ENCODE measurements at places on chromosomes 16 and 17.
A peak's percentile ranks its signal among the peaks of the same experiment; 100 is the strongest.

- no peak for DNase-seq
Measured at GRCh38 chr16:69839798-69840409, 77.8 kb downstream of the WWP2 start.

DNA sequence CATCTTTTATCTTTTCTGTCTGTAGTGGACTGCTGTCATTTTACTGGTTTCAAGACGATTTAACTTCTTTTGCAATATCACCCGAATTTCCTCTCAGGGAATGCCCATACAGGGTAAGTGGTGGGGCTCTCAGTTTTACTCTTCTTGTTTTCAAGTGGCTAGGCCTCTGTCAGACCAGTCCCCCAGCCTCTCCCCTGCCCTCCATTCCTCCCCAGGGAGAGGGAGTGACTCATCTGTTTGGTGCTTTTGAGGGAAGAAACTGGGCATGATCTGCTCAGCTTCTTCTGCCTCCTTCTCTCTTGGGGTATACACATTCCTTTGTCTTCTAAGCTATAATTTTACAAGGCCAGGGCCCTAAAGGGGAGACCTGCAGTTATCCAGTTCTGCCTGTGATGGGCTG, 332.0 kb downstream of the CBLN1 start:
- no peak for DNase-seq

DNA sequence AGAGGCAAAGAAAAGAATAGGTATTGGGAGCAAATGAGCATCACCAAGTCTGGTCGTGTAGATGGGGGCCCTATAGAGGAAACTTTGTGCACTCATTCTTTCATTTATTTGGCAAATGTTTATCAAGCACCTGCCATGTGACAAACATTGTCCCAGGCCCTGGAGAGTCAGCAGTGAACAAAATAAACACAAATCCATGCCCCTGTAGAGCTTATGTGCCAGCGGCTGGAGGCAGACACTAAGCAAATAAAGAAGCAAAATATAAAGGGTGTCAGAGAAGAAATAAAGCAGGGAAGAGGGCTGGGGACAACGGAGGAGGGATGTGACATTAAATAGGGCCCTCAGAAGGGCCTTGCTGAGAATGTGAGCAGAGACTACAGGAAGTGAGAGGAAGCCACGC, 45.5 kb downstream of the KATNIP start:
- no peak for DNase-seq

- no peak for DNase-seq
Measured at GRCh38 chr16:86078121-86078600, 179.2 kb downstream of the IRF8 start.

DNA sequence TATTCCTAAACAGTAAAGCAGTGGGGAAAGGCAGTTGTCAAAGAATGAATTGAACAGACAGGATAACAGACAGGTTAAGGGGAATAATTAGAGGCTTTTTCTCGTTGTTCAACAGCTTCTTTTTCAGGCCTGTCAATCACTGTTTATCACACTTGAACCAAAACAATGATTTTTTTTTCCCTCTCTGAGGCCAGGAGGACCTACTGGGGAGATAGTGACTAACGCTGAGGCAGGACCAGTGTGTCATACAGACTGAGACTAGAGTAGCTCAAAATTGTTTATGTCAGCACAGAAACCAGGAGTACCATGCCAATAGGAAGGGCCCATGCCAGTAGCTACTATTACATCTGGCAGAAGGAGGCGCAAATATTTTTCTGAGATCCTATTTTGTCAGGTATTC, 41.3 kb upstream of the NLK start:
- DNase-seq = no peak

DNA sequence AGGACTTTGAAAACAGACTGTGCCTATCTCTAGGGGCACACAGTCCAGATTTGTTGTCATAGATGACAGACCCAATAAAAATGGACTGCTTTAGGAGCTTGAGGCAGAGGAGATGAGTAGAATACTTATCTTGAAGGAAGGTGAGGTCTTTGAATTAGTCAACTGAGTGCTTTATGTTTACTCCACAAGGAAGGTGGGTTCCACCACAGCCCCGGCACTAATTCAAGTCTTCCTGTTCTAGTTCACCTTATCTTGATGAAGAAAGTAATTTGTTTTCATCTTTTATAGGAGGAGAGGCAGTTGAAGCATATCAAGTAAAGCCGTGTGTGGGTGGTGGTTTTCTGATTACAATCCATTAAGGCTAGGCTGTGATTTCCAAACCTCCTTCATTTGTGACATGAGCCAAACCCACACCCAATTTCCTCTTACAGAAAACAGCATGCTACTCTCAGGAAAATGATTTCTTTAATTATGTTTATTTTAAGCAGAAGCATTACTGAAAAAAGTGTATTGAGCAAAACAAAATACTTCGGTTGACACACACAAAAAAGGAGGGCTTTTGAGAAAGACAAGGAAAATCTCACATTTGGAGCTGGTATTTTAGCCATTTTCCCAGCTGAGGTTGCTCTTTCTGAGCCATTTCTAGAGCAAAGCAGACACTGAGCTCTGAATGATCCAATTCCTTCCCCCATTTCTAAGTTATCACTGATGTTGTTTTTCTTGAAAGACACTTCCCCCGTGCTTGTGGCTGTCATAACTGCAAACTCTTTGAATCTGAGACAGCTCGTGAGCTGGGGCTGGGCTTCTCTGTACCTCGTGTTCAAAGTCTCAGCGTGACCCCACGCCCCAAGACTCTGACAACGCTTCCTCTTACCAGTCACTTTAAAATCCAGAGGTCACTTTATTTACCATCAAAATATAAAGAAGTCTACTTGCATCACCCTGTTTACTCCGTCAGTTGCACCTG, 35.4 kb downstream of the CDRT15 start:
- DNase-seq = no peak

DNA sequence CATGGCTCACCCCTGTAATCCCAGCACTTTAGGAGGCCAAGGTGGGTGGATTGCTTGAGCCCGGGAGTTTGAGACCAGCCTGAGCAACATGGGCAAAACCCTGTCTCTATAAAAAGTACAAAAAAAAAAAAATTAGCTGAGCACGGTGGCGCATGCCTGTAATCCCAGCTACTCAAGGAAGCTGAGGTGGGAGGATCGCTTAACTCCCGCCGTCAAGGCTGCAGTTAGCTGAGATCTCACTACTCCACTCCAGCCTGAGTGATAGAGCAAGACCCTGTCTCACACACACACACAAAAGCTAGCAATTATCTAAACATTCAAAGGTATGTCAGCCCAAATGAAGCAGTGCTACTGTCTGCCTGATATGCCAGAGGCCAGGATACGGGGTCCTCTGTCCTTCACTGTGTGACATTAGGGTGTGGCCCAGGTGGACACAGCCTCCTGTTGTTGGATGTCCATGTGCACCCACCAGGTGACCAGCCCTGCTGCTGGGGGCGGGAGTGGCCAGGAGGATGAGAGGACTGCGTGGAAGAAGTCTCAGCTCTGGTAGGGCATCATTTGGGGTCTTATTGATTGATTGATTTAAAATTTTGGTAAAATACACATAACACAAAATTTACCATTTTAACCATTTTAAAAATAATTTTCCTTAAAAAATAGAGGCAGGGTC, 3.9 kb downstream of the NLRC3 start:
- no peak for DNase-seq

DNA sequence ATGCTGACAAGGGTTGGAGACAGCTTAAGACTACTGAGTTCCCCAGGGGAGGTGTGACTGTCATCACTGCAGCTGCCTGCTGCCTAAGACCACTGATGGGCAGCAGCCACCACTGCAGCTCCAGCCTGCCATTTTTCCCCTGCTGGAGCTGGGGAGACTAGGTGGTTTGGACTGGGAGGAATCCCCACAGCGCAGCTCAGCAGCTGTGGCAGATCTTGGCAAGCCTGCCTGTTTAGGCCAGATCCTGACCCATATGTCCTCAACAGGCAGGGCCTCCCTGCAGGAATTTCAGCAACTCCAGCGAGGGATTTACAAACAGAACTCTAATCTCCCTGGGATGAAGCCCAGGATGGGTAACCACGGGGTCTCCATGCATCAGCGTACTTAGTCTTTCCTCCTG, 356.4 kb upstream of the TOM1L1 start:
- DNase-seq = no peak

- DNase-seq = no peak
Measured at GRCh38 chr16:67734731-67735201, 15.7 kb upstream of the GFOD2 start.

- no peak for DNase-seq
Measured at GRCh38 chr17:37261286-37261685, 114.5 kb upstream of the C17orf78 start.

- peak; percentile 77 for DNase-seq
Measured at GRCh38 chr16:74607310-74607961, 522 bp upstream of the GLG1 start.

GRCh38 chr17:51481370-51481769, 221.0 kb downstream of the UTP18 start:
- no peak for DNase-seq

DNA sequence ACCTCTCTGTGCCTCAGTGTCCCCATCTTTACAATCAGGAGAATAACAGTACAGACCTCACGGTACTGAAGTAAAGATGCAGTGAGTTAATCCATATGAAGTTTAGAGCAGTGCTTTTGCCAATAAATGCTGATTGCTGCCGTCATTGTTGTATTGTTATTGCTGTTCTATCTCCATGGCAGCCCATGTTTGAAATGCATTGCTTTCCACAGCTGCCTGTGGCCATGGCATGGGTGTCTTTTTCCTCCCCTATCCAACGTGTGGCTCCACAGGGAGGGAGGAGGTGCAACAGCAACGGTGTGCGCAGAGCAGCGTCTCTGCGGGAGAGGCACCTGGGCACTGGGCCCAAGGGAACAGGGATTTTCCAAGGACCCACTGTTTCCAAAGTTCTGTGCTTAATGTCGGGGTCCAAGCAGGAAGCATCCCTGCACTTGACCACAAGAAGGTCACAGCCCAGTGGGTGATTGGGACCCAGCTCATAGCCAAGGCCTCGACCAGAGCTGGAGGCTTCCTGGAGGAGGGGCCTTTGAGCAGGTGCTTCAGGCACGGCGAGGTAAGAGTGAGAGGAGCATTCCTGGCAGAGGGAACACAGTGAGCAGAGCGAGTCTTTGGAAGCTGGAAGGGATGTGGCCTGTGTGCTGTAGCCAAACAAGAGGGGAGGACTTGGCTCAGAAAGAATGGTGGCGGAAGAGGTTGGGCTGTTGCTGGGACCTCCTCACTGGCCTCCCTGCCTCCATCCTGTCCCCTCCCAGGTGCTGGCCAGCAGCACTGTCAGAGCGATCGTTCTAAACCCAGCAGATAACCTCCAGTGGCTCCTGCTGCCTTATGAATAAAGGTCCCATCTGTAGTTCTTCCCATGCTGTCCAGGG, 3.9 kb downstream of the RAI1 start:
- DNase-seq = no peak

DNA sequence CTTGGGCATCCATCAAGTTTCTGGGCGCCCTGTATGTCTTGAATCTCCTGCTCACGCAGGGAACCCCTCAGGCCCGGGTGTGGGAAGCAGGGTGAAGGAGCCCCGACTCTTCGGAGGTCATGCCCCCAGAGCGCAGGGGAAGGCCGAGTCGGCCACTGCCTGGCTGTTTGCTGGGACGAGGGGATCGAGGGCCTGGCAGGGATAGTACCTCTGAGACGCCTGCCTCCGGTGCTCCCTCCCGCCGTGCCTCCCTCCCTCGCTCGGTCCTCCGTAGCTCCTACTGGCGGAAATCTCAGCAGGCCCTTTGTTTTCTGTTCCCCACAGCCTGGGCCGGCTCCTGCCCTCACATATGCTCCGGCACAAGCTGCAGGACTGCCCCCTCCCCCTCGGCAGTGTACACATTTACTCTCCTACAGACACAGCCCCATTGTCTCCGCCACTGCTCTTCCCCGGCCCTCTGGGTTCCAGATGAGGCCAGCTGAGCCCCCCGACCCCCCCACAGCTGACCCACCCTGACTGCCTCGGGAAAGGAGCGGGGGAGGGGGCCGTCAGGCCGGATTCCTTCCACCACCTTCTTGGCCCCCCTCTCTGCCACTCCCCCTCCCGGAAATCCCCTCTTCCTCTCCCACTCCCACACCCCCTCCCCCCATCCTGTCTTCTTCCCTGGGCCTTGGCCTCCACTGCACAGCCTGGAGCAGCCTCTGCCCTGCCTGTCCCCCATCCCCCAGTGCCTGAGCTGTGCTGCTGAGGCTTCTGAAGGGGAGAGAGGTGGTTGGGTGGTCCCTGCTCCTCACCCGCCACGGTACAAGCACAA, 1.4 kb downstream of the TRAF4 start:
- DNase-seq = no peak

DNA sequence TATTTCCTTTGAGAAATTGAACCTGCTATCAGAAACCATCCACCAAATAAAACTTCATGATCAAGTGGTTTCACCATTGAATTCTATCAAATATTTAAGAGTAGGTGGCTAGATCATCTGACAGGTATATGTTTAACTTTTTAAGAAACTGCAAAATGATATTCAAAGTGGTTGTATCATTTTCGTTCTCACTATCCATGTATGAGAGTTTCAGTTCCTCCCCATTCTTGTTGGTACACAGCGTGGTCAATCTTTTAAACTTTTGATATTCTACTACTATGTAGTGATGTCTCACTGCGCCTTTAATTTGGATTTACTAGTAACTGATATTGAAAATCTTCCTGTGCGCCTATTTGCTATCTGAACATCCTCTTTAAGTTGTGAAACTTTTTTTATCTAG, 163.7 kb downstream of the CYB561 start:
- DNase-seq = no peak

DNA sequence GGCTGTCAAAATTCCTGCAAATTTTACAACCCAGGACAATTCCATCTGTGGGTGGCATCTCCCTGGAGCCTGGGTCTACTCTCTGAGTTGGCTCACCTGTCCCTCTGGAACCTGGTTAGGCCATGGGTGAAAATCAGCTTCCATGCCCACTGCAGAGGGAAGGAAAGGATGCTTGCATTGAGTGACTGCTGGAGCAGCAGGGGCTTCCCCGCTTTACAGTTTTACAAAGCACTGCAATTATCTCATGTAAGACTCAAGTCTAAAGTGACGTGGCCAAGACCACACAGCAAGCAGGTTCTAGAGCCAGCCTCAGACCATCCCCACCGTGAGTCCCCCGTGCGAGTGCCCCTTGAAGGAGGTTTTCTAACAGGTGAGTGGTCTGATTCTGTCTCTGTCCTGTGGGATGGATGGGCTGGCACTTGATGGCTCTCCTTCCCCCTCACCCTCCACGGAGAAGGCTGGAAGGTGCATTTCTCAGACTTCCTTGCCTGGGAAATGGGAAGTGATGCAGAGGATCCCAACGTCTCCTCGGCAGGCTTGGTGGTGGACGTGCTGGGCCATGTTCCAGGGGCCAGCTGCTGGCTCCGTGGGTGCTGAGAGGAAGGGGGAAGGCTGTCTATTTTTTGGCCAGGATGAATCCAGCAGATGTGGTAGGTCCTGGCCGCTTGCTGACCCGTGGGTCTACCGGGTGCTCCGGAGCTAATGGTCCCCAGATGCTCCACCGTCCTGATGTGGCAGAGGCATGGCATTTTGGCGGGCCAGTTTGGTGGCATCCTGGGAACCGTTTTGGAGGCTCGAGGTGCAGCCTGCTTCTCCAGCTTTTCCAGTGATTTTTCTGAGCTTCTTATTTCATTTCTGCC, 26.3 kb upstream of the CBX4 start:
- no peak for DNase-seq

Data from SW 1271 (cell line).